ENCODE measurements at places on chromosomes 1 and 21.

GRCh38 chr1:19313961-19314882 is 2.1 kb downstream of the SLC66A1 start:
- no peak for DNase-seq

DNA sequence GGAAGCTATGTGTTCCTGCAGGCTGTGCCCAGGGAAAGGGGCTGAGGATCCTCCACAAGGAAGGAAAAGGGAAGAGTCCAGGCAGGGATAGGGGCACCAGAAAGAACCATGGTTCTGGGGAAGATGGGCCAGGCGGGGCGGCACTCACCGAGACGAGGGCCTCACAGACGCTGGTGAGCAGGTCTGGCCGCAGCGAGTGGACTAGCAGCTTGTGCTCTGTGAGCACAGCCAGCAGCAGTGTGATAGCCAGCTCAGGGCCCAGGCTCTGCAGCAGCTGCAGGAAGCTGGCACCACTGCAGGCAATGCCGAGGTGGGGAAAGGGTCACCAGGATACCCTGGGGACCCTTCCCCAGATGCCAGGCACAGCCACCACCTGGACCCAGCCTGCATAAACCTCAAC is 5.8 kb downstream of the DENND4B start:
- DNase-seq = no peak

DNA sequence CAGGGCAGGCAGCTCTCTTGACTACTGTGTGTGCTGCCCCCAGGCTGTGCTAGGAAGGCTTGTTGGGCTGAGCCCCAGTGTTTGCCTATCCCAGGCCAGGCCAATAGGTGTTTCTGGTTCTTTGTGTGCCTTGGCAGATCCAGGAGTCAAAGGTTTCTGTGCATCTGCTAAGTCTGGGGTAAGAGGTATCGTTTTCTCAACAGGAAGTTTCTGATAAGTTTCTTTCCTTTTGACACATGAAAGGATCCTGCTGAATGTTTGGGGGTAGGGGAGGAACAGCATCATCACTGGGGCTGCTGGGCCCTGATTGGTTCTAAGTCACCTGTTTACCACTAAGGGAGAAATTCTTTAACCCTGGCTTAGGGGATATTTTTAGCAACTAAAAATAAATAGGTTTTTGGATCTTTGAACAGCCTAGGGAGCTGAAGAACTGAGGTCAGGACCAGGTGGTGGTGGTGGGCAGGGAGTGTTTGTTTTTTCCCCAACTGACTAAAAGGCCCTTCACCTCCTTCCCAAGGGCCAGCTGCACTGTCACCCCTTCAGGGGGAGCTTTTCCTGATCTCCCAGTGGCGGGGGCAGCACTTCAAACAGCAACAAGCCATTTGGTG is 85.1 kb downstream of the KCNN3 start:
- DNase-seq = no peak

DNA sequence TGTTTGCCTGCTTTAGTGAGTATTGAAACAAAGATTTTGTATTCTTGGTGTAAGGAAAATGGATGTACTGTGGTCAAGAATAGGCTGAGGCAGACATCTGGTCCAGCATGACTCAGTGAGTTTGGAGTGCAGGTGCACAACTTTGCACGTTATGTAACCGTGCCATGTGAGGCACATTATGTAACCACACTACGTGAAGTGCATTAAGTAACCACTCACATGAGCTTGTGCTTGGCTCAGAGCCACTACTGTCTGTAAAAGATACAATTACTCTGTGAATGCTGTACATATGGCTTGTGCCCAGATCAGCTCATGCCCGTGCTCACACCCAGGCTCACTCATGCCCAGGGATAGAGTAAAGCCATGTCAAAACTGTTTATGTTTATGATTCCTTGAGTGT is 216.8 kb downstream of the CTH start:
- DNase-seq = no peak

DNA sequence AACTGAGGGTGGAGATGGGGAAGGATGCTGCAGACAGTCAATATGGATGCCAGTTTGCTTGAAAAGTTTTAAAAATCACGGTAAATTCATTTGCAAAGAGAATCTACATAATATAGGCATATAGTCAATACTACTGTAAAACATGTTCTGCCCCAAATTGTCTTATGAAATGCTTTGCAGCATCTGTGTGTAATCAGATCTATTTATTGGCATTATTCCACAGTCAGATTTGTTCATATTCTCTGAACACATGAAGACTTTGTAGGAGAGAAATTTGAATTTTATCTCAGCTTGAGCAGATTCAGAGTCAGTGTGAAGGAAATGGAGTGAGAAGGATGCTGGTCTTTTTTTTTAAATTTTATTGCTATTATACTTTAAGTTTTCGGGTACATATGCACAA is 88.5 kb downstream of the PLPPR4 start:
- no peak for DNase-seq

GRCh38 chr1:57736940-57737339 is 313.1 kb upstream of the DAB1 start:
- no peak for DNase-seq

- no peak for DNase-seq
Measured at GRCh38 chr1:101240041-101240430, 3.2 kb downstream of the S1PR1 start.

DNA sequence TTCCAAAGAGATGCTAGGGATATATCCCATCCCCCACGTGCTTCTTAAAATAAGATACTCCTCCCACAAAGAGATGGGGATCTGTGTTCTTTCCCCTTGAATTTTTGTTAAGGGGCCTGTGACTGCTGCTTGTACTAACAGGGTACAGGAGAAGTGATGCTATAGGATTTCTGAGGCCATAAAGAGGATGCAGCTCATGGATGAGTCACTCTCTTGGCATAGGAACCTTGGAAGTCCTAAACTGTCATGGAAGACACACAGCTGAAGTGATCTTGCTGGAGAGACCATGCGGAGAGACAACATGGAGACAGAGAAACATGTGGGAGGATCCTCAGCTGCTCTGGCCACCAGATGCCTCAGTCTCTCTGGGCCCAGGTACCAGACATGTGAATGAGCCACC is 157.2 kb downstream of the S1PR1 start:
- DNase-seq = no peak

- no peak for DNase-seq
Measured at GRCh38 chr1:184403961-184404726, 17.3 kb downstream of the C1orf21 start.

GRCh38 chr1:3495776-3496745 is 41.6 kb downstream of the ARHGEF16 start:
- no peak for DNase-seq

GRCh38 chr1:219031809-219032208 is 141.9 kb upstream of the LYPLAL1 start:
- DNase-seq = no peak

DNA sequence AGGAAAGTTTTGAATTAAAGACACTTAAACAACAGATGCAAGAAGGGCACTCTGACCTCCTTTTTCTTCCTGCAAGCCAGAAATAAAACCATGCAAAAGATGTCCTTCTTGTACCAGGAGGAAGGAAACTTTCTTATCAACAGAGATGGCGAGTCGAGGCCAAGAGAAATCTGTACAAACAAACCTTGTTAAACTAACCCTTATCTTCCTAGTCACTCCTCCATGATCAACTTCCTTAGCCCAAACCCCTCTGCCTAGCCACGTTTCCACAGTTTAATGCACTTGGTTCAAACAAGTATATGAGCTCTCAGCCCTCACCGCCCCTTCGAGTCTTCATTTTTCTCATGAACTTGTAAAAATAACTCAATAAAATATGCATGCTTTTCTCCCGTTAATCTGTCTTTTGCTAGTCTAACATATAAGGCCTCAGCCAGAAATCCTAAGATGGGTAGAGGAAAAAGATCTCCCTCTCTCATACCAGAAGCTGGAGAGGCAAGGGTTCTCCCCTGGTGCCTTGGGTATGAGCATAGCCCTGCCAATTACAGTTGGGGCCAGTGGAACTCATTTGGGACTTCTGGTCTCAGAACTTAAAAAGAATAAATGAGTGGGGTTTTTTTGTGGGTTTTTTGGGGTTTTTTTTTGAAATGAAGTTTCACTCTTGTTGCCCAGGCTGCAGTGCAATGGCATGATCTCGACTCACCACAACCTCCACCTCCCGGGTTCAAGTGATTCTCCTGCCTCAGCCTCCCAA is 141.7 kb upstream of the SOD1 start:
- no peak for DNase-seq

DNA sequence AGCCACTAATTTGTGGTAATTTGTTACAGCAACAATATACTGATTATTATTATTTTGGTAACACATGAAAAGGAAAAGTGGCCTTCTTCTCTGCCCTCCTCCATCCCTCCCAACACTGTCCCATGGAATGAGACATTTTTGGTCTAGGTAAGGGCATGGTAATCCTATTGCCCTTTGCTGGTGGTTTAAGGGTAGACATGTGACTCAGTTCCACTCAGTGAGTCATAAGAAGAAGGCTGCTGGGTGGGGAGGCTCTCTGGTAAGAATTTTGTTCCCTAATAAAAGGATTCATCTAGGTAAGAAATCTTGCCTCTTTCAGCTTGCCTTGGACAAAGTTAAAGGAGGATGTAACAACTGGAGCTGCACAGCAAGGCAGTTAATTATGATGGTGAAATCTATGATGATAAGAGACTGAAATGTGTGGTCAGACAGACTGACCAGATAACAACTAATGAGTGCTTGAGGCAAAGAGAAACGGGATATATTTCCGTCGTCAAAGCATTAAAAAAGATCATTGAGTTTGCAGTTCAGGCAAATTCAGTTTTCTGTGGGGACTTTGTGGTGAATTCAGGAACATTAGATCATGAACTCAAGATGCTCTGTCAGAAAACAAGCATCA is 232.0 kb upstream of the KCNK2 start:
- no peak for DNase-seq
